Right kidney (tissue), 9 donors: ENCODE measurements at places on chromosomes 13 and 19.

DNA sequence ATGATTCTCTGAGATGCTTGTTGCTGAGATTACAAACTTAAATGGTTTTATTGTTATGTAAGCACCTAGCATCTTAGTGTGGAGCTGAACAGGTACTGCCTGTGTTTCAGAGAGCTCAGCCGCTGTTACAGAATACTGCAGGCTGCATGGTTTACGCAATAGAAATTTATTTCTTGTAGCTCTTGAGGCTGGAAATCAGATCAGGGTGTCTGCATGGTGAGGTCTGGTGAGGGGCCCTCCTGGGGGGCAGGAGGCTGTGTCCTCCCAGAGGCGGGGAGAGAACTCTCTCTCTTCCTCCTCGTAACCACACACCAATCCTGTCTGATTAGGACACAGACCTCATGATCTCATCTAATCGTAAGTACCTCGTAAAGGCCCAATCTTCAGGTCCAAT lies 13.1 kb downstream of the ATP11A start:
- DNase-seq, result no peak

GRCh38 chr13:58238972-58239773 lies 607.6 kb downstream of the PCDH17 start:
- DNase-seq, result no peak

DNA sequence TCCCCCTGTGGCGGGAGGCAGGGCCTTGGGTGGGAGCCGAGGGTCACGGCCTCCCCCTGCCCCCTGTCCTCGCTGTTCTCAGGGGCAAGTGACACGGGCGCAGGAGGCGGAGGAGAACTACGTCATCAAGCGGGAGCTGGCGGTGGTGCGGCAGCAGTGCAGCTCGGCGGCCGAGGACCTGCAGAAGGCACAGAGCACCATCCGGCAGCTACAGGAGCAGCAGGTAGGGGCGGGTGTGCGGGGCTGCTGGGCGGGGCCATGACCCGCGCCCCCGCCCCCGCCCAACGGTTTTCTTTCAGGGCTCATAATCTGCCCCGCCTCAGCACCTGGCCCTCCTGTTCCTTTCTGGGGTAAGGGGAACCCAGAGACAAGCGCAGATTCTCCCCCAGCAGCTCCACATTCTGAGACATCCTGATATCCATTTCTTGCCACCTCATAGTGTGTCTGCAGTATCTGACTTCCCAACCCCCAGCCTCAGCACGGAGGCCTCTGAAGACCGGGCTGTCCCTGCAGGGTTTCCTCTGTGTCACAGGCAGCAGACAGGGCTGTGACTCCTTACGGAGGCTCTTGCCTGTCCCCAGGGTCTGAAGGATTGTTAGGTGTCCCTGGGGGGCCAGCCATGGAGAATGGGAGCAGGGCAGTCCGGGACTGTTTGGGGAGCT lies 15.9 kb downstream of the PRR36 start:
- no peak for DNase-seq

DNA sequence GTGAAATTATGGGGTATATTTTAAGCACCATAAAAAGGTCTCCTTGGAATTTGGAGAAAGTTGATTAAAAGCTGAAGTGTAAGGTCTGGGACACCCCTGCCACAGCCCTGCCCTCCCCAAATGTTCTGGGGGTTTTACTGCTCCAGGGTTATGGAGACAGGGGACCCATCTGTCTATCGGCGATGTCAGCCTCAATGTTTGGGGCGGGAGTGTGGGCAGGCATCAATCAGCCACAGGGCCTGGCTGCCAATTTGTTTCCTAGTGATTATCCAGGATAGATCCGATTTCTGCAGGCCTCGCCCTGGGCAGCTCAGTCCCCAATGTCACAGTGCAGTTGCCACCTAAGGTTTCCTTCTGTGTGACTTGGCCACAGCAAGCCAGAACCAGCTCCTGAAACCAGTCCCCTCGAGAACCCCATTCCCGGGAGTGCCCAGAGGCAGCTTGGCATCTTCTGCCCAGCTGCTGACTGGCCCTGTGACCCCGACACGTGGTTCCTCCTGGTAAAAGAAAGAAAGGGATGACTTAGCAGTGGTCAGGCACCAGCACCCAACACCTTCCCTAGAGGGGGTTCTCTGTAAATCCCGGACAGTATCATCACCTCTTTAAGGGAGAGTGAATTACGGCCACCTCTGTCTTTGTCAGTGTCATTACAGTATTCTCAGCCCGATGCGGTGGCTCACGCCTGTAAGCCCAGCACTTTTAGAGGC lies 41.6 kb downstream of the MYO9B start:
- no peak for DNase-seq

- DNase-seq, result no peak
These were observed 18.1 kb upstream of the LRP3 start for GRCh38 chr19:33175886-33176669.

DNA sequence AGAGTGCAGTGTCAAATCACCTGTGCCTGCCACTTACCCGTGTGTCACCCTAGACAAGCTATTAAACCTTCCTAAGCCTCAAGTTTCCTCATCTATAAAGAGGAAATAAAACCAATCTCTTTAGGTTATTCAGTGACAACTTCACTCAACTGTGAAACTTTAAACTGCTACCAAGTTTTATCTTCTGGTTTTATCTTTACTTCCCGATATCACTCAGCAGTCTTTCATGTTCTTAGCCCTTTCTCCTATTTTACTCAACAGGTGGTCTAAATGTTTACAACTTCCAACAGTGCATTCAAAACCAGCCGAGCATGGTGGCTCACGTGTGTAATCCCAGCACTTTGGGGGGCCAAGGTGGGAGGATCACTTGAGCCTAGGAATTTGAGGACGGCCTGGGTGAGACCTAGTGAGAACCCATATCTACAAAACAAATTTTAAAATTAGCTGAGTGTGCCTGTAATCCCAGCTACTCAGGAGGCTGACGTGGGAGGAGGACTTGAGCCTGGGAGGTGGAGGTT lies 59.6 kb downstream of the GPALPP1 start:
- no peak for DNase-seq

DNA sequence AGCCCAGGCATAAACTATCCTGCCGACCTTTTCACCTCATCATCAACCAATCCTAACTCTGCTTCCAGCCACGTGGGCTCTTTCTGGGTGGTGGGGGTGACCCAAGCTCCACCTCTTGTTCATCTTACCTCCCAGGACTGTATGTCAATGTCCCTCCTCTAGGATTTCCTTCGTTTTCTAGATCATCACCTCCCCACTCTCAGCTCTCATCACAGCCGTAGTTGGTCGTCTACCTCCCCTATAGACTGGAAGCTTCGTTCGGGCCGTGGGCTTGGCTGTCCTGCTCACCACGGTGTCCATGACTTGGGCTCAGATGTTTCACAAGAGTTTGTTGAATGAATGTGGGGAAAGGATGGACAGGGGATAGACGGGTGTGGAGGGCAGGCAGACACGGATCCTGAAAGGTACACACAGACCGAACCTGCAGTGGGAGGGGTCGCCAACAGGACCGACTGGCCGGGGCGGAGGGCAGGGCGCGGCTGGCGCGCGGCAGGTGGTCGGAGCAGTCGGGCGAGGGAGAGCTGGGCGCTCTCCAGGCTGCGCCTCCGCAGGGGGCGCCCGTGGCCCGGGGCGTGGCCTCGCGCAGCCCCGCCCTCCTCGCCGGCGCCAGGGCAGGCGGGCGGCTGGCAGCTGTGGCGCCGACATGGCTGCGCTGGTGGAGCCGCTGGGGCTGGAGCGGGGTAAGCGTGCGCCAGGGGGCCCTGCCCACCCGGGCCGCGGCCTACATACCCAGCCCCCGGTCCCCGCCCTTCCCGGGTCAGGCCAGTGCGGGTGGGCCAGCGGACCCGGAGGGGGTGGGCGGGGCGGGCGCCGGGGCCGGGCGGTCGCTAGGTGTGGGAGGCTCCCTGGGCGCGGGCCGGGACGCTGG lies at the start of gene LIN7B:
LIN7B (plus strand) TSS at position 609 of the 868 bp plus-strand sequence; CDS start at position 644, 35 bp downstream.
- peak; percentile 85 for DNase-seq

DNA sequence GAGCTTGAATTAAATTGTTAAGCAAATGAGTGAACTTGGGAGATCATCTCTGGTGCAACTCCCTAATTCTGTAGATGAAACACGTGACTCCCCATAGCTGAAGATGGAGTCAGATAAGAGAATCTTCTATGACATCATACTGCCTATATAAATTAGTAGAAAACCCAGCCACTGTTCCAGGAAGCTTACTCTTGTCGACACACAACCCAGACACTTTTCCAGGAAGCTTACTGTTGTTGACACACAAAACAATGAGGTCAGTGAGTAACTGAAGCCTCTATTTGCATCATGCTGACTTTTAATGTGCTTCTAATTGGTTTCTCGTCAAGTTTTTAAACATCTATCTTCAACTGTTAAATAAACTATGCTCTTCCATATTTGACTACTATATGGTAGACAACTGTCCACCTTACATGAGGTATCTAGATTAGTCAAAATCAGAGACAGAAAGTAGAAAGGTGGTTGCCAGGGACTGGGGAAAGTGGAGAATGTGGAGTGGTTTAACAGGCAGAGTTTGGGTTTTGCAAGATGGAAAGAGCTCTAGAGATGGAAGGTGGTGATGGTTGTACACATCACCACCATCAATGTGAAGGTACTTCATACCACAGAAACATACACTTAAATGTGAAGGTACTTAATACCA lies 168.2 kb downstream of the FGF14 start:
- no peak for DNase-seq

GRCh38 chr13:23810685-23811240 lies 78.4 kb downstream of the MIPEP start:
- no peak for DNase-seq
